Sigmoid colon (tissue), 7 donors: ENCODE measurements at places on chromosomes 13 and 19.

- DNase-seq: no peak
- peak overlapping the region; percentile 72 for H3K27ac ChIP-seq
- H3K27me3 ChIP-seq: no peaks in the 10 kb centered on the region
- peaks cover 5% of the 10 kb centered on the region for H3K36me3 ChIP-seq
Measured at GRCh38 chr19:46759206-46759605, 13.0 kb upstream of the STRN4 start.

DNA sequence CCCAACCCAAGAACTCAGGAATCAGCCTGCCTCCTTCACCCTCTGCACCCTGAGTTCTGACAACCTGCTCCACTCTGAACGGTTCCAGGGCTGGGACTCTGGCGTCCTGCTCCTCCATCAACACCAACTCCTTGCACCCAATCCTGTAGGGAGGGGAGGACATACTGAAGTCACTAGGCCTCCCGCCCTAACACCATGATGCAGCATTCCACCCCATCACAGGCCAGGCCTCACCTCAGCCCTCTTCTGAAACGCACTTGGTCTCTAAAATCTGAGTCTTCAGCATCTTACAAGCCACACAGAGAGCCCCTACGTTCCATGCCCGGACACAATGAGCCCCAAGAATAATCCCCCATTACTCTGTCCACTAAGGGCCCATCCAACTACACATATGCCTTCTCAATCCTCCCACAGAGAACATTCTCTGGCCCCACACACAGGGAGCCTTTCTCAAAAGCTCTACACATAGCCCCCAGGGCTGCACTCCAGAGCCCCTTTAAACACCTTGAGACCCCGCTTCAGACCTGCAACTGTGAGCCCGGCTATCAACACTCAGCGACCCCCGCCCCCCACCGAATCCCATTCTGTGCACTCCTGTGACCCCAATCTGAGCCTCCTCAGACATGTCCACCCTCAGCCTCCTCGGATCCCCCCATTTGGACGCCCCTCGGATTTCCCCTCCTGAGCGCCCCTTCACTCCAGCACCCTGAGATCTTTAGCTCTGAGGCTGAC lies 567 bp downstream of the ALKBH6 start:
- H3K27me3 ChIP-seq: no peaks in the 10 kb centered on the region
- peaks cover 30% of the 10 kb centered on the region for H3K4me1 ChIP-seq
- H3K4me3 ChIP-seq: peak overlapping the region; percentile 59
- no peak for DNase-seq
- H3K36me3 ChIP-seq: peaks cover 29% of the 10 kb centered on the region

GRCh38 chr13:46961719-46962118 lies 64.9 kb upstream of the HTR2A start:
- no peak overlapping the region for H3K27ac ChIP-seq
- H3K4me3 ChIP-seq: no peak overlapping the region
- DNase-seq: no peak

- DNase-seq: no peak
- H3K4me1 ChIP-seq: peaks cover 47% of the 10 kb centered on the region
- peaks cover 12% of the 10 kb centered on the region for H3K36me3 ChIP-seq
- H3K4me3 ChIP-seq: no peak overlapping the region
Measured at GRCh38 chr19:5287066-5287465, 53.5 kb downstream of the PTPRS start.

DNA sequence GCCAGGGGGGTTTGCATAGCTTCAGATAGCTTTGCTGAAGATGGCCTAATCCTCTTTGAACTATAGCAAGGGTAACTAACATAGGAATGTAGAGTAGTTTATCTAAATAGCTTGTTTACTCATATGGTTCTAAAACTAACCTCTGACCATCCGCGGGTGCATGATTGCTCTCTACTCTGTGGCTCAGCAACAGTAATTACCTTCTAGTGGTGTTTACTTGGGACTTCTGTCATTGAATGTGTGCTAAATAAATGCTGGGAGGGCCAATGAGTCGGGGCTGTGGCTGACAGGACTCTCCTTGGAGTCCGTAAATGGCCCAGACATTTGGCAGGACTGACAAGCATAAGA lies 1461.9 kb downstream of the UQCRFS1 start:
- DNase-seq: peak; percentile 9
- no peak overlapping the region for H3K4me3 ChIP-seq
- no peaks in the 10 kb centered on the region for H3K36me3 ChIP-seq
- H3K27ac ChIP-seq: no peak overlapping the region
- no peaks in the 10 kb centered on the region for H3K27me3 ChIP-seq

GRCh38 chr19:31089681-31090080 lies 259.6 kb downstream of the TSHZ3 start:
- no peak for DNase-seq
- no peaks in the 10 kb centered on the region for H3K27me3 ChIP-seq
- no peak overlapping the region for H3K27ac ChIP-seq
- no peaks in the 10 kb centered on the region for H3K36me3 ChIP-seq
- H3K4me1 ChIP-seq: no peaks in the 10 kb centered on the region
- no peak overlapping the region for H3K4me3 ChIP-seq

DNA sequence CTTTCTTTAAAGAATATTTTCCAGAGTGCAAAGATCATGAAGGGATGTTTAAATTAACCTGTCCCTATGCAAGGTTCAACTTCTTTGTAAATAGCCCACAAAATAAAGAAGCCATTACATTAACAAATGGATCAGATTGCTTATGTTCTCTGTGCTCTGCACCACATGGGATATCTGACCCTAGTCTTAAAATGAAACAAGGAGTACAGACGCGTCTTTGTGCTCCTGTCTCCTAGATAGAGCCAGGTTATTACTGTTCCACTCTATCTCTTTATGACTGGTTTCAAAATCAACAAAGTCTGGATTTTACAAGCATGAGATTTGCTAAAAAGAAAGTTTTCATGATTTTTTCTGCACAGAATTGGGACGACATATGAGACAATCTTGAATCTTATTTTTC lies 339.4 kb downstream of the KLF12 start:
- no peaks in the 10 kb centered on the region for H3K27me3 ChIP-seq
- H3K27ac ChIP-seq: no peak overlapping the region
- H3K4me1 ChIP-seq: no peaks in the 10 kb centered on the region
- DNase-seq: no peak

DNA sequence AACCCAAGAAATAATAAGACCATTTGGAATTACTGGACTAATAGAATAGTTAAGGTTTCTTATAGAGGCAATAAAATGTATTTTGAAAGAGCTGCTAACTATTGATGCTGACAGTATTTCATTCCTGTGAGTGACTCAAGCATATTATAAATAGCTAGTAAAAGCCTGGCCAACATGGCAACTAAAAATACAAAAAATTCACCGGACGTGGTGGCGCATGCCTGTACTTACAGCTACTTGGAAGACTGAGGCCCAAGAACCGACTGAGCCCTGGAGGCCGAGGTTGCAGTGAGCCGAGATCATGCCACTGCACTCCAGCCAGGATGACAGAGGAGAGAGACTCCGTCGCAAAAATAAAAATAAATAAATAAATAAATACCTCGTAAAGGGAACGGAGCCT lies 5.4 kb upstream of the ICAM3 start:
- H3K4me3 ChIP-seq: no peak overlapping the region
- peaks cover 2% of the 10 kb centered on the region for H3K36me3 ChIP-seq
- no peak overlapping the region for H3K27ac ChIP-seq
- no peaks in the 10 kb centered on the region for H3K4me1 ChIP-seq
- DNase-seq: no peak

- no peak for DNase-seq
- H3K27ac ChIP-seq: no peak overlapping the region
- no peak overlapping the region for H3K4me3 ChIP-seq
- H3K4me1 ChIP-seq: no peaks in the 10 kb centered on the region
- no peaks in the 10 kb centered on the region for H3K27me3 ChIP-seq
Measured at GRCh38 chr13:33869005-33869404, 51.1 kb downstream of the RFC3 start.

DNA sequence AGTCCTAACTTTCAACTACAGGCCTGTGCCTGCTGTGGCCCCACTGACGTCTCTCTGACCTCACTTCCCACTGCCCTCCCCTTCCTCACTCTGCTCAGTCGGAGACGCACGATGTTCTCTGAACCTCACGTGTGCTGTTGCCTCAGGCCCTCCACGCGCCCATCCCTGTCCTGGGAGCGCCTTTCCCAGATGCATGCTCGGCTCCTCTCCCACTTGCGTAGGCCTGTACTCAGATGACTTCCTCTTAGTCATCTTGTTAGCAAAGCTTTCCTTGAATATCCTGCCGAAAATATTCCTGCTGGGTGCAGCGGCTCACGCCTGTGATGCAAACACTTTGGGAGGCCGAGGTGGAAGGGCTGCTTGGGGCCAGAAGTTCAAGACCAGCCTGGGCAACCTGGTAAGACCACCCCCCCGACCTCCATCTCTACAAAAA lies 9.3 kb upstream of the SYT5 start:
- no peaks in the 10 kb centered on the region for H3K36me3 ChIP-seq
- H3K27me3 ChIP-seq: no peaks in the 10 kb centered on the region
- no peak overlapping the region for H3K4me3 ChIP-seq
- no peak overlapping the region for H3K27ac ChIP-seq
- DNase-seq: peak; percentile 87

DNA sequence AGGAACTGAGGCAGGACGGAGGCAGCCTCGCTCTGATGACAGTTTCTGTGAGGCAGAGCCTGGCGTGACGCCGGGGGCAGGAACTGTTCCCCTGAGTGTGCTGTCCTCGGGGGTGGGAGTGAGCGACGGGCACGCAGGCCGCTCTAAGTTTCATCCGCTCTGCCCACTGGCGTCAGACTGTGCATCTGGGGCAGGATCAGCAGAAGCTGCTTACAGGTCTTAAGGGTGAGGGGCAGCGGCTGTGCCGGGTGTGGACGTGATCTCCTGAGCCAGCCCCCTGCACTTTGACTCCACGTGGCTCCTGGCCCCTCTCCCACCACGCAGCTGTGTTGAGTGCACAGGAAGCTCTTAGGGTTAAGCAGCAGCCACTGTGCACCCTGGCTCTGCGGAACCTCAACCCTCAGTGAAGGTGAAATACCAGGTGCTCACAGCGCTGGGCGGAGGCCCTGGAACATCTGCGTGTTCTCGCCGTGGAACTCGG lies 1.5 kb downstream of the GRK1 start:
- no peaks in the 10 kb centered on the region for H3K4me1 ChIP-seq
- no peaks in the 10 kb centered on the region for H3K27me3 ChIP-seq
- DNase-seq: peak; percentile 54
- no peak overlapping the region for H3K27ac ChIP-seq
- no peak overlapping the region for H3K4me3 ChIP-seq

- no peaks in the 10 kb centered on the region for H3K27me3 ChIP-seq
- no peak overlapping the region for H3K27ac ChIP-seq
- H3K36me3 ChIP-seq: no peaks in the 10 kb centered on the region
- DNase-seq: no peak
Measured at GRCh38 chr13:73119612-73120011, 60.8 kb downstream of the KLF5 start.

DNA sequence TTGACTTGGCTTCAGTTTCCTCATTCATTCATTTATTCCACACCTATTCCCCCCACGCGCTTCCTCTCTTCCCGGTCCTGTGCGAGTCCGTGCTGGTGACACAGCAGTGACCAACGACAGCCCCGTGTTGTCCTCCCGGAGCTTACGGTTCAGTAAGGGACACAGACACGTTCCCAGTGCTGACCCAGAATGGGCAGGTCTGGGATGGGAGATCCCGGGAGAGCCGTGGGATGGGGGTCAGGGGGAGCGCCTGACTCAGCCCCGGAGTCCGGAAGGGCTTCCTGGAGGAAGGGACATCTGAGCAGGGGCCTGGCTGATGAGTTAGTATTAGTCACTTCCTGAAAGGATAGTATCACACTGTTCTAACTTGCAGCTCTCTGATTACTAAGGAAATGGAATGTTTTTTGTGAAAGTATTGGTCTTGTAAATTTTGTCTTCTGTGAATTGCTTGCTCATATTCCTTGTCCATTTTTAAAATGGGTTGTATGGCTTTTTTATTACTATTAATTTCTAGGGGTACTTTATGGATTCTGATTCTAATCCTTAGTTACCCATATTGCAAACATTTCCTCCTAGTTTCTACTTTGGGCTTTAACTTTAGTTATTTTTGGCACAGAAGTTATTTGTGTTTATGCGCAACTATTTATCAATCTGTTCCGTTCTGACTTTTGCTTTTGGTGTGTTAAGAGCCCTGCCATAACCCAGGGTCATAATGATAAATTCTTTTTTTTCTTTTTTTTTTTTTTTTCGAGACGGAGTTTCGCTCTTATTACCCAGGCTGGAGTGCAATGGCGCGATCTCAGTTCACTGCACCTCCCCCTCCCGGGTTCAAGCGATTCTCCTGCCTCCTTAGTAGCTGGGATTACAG lies 708 bp upstream of the ERCC1 start:
- DNase-seq: peak; percentile 82
- peak overlapping the region; percentile 80 for H3K27ac ChIP-seq

DNA sequence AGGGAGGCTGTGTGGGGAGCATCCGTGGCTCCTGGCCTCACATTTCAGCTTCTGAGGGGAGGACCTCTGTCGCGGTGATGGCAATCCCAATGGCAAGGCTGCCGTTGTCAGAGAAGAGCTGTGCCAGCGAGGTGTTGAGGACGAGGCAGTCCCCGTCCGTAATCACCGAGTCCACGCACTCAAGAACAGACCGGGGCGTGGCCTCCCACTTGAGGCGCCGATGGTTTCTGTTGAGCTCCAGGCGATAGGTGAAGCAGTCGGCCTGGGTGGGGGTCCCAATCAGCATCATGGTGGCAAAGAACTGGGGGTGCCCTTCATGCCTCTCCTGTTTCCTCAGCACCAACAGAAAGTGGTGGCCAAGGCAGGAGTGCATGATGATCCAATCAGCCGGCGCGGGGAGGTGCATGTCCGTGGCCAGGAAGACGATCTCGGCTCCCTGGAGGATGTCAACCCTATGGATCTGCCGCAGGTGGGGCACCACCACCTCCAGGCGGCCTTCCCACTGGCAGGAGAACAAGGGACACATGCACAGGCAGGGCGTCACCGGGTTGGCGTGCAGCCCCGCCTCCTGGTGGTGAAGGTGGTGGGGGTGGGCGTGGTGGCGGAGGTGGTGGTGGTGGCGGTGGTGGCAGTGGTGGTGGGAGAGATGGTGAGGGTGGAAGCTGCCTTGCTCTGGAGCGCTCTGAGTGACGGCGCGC lies 68.1 kb downstream of the SIAH3 start:
- no peaks in the 10 kb centered on the region for H3K36me3 ChIP-seq
- no peak overlapping the region for H3K27ac ChIP-seq
- H3K4me1 ChIP-seq: peaks cover 13% of the 10 kb centered on the region
- H3K27me3 ChIP-seq: no peaks in the 10 kb centered on the region
- no peak for DNase-seq

GRCh38 chr19:41893899-41894298 lies 10.9 kb downstream of the ARHGEF1 start:
- H3K27me3 ChIP-seq: no peaks in the 10 kb centered on the region
- peaks cover 52% of the 10 kb centered on the region for H3K36me3 ChIP-seq
- H3K27ac ChIP-seq: no peak overlapping the region
- DNase-seq: no peak

GRCh38 chr13:106570299-106570852 lies 2.4 kb upstream of the ARGLU1 start:
- no peaks in the 10 kb centered on the region for H3K27me3 ChIP-seq
- H3K4me3 ChIP-seq: no peak overlapping the region
- H3K27ac ChIP-seq: no peak overlapping the region
- H3K36me3 ChIP-seq: no peaks in the 10 kb centered on the region
